ENCODE measurements at places on chromosomes 1 and 21.

DNA sequence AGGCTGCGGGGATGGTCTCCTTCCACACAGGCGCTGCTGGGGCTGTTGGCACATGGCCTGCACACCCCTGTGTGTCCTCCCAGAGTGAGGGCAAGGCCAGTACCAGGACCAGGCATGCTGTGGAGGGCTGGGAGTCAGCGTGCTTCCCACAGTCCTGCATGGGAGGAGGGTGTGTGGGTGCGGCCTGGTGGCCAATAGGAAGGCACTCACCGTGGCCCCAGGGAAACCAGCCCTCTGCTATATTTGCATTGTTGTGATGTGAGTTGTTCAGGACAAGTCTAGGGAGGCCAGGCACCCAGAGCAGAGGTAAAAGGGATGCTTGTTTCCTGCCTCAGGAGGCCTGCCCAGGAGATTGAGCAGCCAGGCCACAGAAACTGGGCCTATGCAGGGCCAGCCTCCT, 59.5 kb downstream of the S100B start:
- no peak overlapping the region for H3K27ac ChIP-seq
- no peaks in the 10 kb centered on the region for H3K27me3 ChIP-seq
- H3K4me1 ChIP-seq: no peaks in the 10 kb centered on the region
- H3K4me3 ChIP-seq: no peak overlapping the region

DNA sequence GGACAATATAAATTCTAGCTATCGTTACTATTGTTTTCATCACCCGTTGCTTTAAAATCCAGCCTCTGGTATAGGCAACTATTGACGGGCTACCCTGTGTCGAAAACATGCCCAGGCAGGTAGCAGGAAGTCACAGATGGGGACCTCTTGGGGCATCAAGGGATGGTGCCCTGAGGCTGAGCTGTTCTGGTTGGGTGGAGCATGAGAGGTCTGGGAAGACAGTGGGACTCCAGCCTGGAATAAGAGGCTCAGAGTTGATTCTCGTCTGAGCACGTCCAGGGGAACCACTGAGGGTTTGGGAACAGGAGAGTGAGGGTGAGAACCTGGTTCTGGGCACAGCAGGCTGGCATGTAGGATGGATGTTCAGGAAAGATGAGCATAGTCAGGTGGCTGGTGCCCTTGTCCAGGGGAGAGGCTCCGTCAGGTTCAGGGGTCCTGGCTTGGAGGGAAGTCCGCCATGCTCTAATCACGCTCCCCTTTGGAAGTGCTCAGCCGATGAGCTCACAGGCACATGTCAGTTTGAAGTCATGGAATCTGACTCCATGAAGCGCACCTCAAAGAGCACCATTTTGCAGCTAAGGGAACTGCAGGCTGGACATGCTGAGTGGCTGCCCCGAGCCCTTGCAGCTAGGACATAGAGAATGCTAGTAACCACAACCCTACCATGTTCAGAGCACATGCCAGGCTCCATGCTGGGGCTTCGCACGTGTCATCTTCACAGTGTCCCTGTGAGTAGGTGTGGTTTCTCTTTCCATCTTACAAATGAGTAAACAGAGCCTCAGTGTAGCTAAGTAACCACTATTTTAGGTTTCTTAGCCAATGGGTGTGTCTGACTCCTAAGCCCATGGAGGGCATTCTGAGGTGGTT, 21.0 kb downstream of the PCSK9 start:
- peaks cover 13% of the 10 kb centered on the region for H3K4me1 ChIP-seq
- H3K27me3 ChIP-seq: no peaks in the 10 kb centered on the region
- no peaks in the 10 kb centered on the region for H3K36me3 ChIP-seq
- no peak overlapping the region for H3K4me3 ChIP-seq
- no peak overlapping the region for H3K27ac ChIP-seq

GRCh38 chr1:208576425-208576824, 332.2 kb upstream of the PLXNA2 start:
- no peaks in the 10 kb centered on the region for H3K27me3 ChIP-seq
- H3K4me1 ChIP-seq: no peaks in the 10 kb centered on the region
- DNase-seq: no peak
- H3K36me3 ChIP-seq: no peaks in the 10 kb centered on the region
- H3K27ac ChIP-seq: no peak overlapping the region
- H3K4me3 ChIP-seq: no peak overlapping the region

DNA sequence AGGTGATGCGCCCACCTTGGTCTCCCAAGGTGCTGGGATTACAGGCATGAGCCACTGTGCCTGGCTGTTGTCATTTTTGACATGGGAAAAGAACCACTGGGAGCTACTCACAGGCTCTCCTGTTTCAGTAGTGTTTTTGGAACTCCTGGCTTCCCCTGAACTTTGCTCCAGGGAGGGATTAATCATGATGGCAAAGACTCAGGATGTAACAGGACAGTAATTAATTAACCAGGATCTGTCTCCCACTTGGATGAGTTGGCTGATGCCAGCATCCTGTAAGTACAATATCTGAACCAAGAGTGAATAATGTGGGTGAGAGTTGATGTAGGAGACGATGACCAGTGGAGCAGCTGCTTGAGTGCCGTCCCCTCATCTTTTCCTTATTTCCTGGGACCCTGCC, 4.9 kb downstream of the SFT2D2 start:
- peaks cover 21% of the 10 kb centered on the region for H3K4me1 ChIP-seq
- DNase-seq: no peak
- peaks cover 6% of the 10 kb centered on the region for H3K36me3 ChIP-seq
- no peak overlapping the region for H3K27ac ChIP-seq
- no peak overlapping the region for H3K4me3 ChIP-seq

DNA sequence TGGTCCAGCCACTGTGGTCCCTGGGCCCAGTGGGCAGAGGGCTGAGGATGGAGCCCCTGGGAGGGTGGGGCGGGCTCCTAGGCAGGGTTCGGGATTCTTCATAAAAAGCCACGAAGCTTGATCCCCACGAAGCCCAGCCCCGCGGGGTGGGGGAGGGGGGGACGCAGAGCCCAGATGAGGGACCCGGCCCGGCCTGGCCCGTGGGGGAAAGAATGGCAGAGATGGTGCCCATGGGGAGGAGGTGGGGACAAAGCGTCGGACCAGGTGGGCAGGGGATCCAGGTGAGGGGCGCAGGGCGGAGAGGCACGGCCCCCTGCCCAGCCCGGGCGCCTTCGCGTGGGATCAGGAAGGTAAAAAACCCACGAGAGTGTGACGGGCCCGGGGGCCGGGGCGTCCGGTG, 6.0 kb upstream of the SMIM12 start:
- DNase-seq: no peak
- H3K4me1 ChIP-seq: no peaks in the 10 kb centered on the region
- H3K27ac ChIP-seq: peak overlapping the region; percentile 72
- H3K4me3 ChIP-seq: peak overlapping the region; percentile 53

- no peaks in the 10 kb centered on the region for H3K27me3 ChIP-seq
- H3K36me3 ChIP-seq: peaks cover 2% of the 10 kb centered on the region
- no peak overlapping the region for H3K4me3 ChIP-seq
- H3K4me1 ChIP-seq: peaks cover 5% of the 10 kb centered on the region
- no peak overlapping the region for H3K27ac ChIP-seq
These were observed 4.3 kb upstream of the SLC35D1 start for GRCh38 chr1:67058242-67058641.

GRCh38 chr1:201503397-201504176, 3.3 kb downstream of the CSRP1 start:
- peaks cover 53% of the 10 kb centered on the region for H3K4me1 ChIP-seq
- peak; percentile 85 for DNase-seq
- H3K4me3 ChIP-seq: peak overlapping the region; percentile 4
- no peaks in the 10 kb centered on the region for H3K36me3 ChIP-seq
- H3K27me3 ChIP-seq: no peaks in the 10 kb centered on the region

- H3K27ac ChIP-seq: peak overlapping the region; percentile 65
- no peaks in the 10 kb centered on the region for H3K36me3 ChIP-seq
- no peak for DNase-seq
- no peaks in the 10 kb centered on the region for H3K27me3 ChIP-seq
These were observed 2.4 kb downstream of the FBXO42 start for GRCh38 chr1:16349847-16350406.

DNA sequence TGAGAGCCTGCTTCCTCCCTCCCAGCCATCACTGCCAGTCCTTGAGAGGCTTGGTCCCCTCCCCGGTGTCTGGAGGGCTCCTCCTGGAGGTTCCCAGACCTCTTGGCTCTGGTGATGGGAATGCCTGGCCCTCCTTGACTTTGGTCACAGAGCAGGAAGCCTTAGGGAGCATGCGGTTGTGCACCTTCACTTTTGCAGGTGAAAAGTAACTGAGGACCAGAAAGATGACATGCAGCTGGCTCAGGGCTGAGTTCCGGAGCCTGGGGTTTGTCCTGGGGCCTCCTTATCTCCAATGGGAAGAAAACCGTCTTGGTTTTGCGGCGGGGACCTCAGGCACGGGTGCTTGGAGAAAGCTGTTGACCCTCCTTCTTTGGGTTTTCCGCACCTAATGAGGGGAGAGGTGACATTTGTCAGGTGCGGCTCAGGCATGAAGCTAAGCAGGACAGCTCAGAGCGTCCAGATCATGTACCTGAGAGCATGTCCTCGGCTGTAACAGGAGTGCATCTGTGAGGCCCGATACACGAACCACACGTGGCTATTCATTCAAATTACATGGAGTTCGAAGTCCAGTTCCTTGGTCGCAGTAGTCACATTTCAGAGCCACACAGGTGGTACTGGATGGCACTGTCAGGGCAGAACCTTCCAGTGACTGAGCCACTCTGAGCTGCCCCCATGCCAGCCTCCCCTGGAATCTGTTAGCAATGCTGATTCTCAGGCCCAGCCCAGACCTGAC, 608 bp upstream of the MX2 start:
- H3K27me3 ChIP-seq: no peaks in the 10 kb centered on the region
- no peaks in the 10 kb centered on the region for H3K36me3 ChIP-seq
- no peak overlapping the region for H3K4me3 ChIP-seq
- no peak for DNase-seq
- H3K27ac ChIP-seq: no peak overlapping the region

DNA sequence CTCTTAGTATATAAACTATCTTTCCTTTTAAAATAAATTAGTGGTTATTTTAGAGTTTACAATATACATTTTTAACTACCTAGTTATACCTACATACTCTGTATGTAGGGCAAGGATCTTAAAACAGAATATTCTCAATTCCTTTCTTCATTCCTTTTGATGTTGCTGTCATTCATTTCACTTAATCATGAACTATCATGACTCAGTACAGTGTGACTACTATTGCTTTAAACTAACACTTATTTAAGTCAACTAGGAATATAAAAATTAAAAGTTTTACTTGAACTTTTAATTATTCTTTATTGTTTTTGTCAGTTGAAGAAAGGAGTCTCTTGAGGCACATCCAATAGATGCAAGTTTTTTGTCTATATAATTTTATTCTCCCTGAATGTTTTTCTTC, 726.4 kb downstream of the BRINP3 start:
- H3K27ac ChIP-seq: no peak overlapping the region
- H3K4me3 ChIP-seq: no peak overlapping the region
- DNase-seq: no peak
- no peaks in the 10 kb centered on the region for H3K4me1 ChIP-seq

- H3K27me3 ChIP-seq: no peaks in the 10 kb centered on the region
- H3K36me3 ChIP-seq: peaks cover 2% of the 10 kb centered on the region
- peak overlapping the region; percentile 74 for H3K27ac ChIP-seq
These were observed 4.2 kb downstream of the VWA1 start for GRCh38 chr1:1439546-1440261.

- H3K36me3 ChIP-seq: no peaks in the 10 kb centered on the region
- H3K27ac ChIP-seq: no peak overlapping the region
- no peak for DNase-seq
- no peak overlapping the region for H3K4me3 ChIP-seq
- no peaks in the 10 kb centered on the region for H3K4me1 ChIP-seq
- H3K27me3 ChIP-seq: no peaks in the 10 kb centered on the region
These were observed 216.4 kb downstream of the VAV3 start for GRCh38 chr1:107748531-107748930.

GRCh38 chr1:160149233-160149632, 2.2 kb upstream of the ATP1A4 start:
- DNase-seq: no peak
- peaks cover 2% of the 10 kb centered on the region for H3K27me3 ChIP-seq
- no peaks in the 10 kb centered on the region for H3K36me3 ChIP-seq
- H3K27ac ChIP-seq: no peak overlapping the region

DNA sequence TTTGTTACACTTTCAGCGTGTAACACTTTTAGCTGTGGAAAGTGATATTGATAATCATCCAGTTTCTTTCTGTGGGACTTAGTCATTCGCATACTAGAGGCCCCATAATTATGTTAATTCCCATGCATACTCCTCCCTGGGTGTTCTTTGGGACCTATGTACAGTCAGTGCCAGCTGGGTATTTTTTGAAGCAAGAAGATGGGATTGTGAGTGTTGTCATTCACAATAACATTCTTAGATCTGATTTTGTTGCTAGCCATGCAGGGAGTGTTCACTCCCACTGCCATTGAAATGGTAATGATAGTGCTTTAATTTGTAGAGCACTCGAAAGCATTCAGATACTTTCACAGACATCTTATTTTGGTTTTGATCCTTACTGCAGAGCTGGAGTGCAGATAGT, 11.6 kb downstream of the SARS1 start:
- H3K4me1 ChIP-seq: no peaks in the 10 kb centered on the region
- peaks cover 17% of the 10 kb centered on the region for H3K36me3 ChIP-seq
- DNase-seq: no peak
- no peak overlapping the region for H3K4me3 ChIP-seq
- no peaks in the 10 kb centered on the region for H3K27me3 ChIP-seq

GRCh38 chr1:56404561-56405030, 174.8 kb downstream of the PLPP3 start:
- no peak overlapping the region for H3K27ac ChIP-seq
- no peak for DNase-seq
- H3K27me3 ChIP-seq: no peaks in the 10 kb centered on the region
- no peak overlapping the region for H3K4me3 ChIP-seq
- no peaks in the 10 kb centered on the region for H3K4me1 ChIP-seq

DNA sequence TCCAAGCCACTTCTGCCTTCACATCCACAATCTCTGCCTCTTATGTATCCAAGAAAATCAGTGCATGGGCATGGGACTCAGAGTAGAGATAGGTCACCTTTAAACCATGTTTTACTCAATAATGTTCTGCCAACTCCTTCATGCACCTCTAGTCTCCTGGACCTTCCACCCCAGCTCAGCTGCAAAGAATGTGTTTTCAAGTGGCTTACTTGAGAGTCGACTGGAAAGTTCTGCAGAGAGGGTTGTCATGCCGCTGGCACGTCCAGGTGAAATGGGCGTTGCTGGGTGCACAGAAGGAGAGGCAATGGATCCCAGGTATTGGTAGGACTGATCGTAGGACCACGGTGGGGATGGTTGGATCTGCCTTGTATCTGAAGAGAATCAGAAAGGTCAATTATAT, 130.3 kb downstream of the CLIC6 start:
- H3K27me3 ChIP-seq: no peaks in the 10 kb centered on the region
- no peak overlapping the region for H3K4me3 ChIP-seq
- DNase-seq: no peak
- no peaks in the 10 kb centered on the region for H3K36me3 ChIP-seq
- H3K27ac ChIP-seq: no peak overlapping the region
- H3K4me1 ChIP-seq: no peaks in the 10 kb centered on the region
